ENCODE measurements at places on chromosomes 4 and X.

- DNase-seq, result no peak
Observed at GRCh38 chrX:3678328-3678727, 35.1 kb downstream of the PRKX start.

GRCh38 chrX:39953879-39954278, 143.9 kb downstream of the BCOR start:
- peak; percentile 20 for DNase-seq

- peak; percentile 41 for DNase-seq
Observed at GRCh38 chr4:13907255-13907751, 279.8 kb upstream of the BOD1L1 start.

DNA sequence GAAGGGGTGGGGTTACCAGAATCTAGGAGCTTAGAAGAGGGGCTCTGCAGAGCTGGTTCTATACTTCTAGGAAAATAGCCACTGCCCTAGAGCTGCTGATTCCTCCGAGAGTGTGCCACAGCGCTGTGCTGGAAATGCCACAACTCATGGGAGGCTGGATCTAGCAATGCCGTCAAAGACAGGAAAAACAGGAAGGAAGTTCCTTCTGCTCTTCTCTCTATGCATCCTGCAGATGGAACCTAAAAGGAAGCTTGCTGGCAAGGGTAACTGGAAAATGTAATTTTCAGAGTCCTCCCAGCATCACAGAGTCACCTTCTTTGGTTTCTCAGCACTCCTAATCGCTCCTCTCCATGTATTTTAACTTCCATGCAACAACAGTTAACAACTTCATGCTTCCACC, 121.2 kb upstream of the TLL1 start:
- no peak for DNase-seq

DNA sequence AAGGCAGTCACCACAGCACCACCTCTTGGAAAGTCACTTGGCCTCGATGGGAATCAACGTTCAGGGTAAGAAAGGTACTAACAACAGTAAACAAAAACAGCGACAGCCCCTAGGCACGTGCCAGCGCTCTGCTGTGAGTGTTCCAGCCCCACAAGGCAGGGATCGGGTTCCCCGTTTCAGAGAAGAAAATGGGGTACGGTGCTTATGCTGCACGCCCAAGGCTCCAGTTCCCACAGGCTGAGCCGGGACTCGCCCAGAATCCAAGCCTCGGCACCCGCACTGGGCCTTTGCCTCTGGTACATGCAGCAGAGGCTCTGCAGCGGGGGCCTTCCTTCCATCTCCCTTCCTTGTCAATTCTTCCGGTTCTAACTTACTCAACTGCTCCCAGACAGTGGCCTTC, 37.3 kb downstream of the WDR1 start:
- no peak for DNase-seq

DNA sequence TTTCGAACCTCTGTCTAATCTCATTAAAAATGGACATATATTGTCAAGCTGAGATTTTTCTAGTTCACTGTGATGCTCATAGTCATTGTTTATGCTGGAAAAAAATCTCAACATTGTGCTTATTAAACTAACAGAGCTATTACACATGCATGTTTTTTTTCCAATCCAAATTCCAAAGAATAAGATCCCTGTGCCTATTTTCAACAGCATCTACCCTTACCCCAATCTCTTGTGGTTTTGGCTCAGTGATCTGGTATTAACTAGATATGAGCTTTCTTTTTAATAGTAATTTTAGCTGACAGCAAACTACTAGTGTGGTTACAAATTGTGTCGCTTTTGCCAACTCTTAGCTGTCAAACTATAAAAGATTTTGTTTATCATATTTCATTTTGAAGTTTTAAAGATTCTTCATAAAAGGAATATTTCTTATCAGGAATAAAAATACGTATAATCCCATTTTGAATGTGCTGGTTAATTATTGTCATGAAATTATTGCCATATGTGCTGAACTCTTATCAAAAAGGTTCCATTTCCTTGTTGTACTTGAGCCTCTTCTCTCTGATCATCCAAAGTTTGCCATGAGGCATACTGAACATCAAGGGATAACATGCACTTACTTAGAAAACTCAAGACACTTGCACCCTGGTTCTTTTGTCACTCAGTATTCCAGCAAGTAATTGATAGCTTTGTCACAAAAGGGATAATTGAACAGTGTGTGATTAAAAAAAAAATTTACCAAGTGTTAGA, 241.2 kb downstream of the ARHGAP24 start:
- DNase-seq, result no peak

- no peak for DNase-seq
Observed at GRCh38 chrX:39750848-39751247, 346.9 kb downstream of the BCOR start.

DNA sequence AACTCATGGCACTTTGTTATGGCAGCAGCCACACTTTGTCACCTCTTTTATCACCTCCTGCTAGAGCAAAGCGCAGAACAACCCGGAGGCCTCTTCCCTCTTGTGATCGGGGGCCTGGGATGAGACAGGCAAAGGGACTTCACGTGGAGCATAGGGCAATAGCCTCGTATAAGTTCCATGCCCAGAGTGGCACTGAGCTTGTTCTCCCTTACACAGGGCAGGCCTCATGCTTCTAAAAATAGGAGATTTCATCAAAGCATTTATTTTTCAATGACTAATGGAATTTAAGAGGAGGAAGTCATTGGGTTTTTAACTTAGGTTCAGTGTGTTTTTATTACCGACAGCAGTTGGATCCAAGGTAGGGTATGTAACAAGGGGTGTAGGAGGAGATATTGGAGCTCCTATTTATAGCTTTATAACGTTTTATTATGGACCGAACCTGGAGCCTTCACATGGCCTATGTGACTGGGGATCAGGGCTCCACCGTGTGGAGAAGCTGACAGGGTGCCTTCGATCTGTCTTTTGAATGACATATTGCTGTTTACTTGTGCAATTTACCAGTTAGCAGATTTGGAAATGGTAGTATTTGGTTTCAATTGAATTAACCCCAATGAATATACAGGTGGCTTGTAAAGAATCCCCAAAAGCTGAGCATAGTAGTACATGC, 93.8 kb downstream of the SLC2A9 start:
- no peak for DNase-seq

- DNase-seq, result no peak
Observed at GRCh38 chrX:109872021-109872732, 130.7 kb upstream of the TMEM164 start.

- DNase-seq, result no peak
Observed at GRCh38 chrX:39381422-39381821, 580.2 kb downstream of the MID1IP1 start.

- no peak for DNase-seq
Observed at GRCh38 chr4:113447769-113448168, 313.8 kb downstream of the CAMK2D start.

DNA sequence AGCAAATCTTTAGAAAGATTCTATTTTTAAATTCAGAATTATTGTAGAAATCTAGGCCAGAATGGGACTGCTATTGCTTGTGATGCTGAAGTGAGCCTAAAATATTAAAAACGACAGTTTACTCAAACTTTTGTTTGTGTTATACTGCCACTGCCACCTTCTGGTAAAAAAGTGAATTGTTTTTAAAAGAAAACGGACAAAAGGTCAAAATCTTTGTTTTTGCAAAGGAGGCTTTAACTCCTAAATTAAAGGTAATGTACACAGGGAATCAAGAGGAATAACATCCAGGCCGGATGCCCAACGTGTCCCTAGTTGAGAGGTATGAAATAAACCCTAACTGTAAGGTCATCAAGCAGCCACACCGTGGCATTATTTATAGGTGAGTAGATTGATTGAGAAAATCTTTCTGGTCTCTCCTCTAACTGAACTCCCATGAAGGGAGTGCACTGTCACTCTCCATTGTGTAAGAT, 338.3 kb upstream of the GALNT7 start:
- no peak for DNase-seq

DNA sequence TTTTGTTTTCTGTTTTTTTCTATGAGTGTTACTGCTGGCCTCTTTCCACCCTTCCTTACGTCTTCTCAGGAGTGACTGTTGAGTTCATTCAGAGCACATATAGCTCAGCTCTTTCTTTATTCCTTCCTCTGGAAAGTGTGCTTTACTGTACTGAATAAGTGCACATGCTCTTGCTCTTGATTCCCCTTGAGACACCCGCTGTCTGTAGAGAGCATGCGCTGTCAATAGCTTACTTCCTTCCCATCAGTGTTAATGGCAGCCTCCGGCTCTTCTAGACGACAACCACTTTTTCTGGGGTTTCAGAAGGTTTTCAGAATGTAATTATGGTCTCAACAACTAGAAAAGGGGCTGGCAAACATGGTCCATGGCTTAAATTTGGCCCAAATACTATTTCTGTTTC, 504.9 kb downstream of the C4orf33 start:
- DNase-seq, result no peak

DNA sequence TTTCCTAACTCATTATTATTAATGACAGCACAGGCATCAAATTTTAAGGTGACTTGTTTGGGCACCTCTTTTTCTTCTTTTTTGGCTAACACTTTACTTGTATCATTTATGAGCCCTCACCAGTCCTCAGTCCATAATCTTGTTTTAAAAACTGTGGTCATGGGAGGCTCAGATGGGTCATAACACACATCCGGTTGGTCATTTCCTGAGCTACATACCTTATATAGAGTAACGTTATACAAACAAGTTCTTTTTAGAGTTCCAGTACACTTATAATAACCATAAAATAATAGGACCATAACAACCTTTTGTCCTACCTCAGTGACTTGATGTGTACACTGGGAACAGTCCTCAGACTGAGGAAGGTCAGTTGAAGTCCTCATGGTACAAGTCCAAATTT, 21.1 kb upstream of the PLS3 start:
- no peak for DNase-seq

DNA sequence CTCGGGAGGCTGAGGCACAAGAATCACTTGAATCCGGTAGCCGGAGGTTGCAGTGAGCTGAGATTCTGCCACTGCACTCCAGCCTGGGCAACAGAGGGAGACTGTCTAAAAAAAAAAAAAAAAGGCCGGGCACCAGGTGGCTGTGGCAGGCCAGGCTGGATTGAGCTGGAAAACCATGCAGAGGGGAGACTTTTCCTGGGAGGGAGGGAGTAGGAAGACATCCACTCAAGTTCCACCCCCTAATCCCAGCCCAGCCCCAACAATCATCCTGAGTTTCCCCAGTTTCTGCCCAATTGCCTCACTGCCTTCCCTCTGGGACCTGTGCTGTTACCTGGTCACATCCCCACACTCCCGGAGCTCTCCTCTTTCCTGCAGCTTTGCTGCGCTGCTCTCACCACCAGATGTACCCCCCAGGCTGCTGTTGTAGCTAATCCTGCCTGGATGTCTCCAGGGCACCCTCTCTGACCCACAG, 9.0 kb upstream of the TSPYL2 start:
- no peak for DNase-seq

DNA sequence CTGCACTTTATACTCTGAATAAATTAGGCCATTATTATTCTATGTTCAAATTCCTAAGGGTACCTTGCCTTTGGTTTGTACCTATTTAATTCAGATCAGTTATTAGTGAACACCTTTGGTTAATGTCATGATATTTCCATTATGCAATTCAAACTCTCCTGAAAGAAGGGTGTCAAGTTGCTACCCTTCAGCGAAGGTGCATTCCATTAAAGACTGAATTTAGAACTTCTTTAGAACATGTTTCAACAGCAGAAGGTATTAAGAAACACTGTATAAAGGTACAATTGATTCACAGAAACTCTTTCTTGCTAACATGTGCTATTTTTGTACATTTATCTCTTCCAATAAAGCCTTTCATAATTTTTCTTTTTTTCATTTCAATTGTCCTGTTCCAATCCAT, 1545.4 kb upstream of the PCDH10 start:
- no peak for DNase-seq

GRCh38 chrX:71177327-71177726, 32.7 kb downstream of the NLGN3 start:
- DNase-seq, result no peak

DNA sequence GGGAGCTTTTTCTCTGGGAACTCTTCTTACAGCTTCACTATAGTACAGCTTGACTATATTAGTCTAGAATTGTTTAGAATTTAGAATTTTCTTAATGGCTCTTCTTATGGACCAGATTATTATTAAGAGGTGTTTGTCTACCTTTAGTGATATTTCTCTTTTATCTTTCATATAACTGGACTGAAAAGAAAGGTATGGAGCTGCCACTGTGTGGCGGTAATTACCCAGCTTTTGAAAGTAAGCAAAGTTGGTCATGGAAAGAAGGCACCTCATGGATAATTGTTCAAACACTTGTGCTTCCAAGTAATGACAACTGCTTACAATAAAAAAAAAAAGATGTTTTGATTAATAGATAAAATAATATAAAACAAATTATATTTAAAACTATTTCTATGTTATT, 1112.5 kb downstream of the TECRL start:
- no peak for DNase-seq

DNA sequence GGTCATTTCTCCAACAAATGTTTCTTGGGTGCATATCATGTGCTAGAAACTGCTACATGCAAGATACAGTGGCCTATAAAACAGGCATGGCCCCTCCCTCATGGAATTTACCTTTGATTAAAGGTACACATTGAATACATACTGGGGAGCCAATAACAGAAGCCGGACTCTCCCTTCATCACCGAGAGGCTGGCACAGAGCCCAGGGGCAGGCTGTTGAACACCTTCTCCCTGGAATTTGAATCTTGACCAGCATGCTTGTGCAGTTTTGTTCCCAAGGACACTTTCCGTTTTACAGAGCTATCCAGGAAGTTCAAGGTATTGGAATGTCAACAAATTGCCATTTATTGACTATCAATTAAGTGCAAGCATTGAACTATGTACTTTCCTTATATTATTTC, 33.2 kb downstream of the PPARGC1A start:
- DNase-seq, result no peak

All from H54 (cell line).